CD4-positive, alpha-beta T cell treated with Interleukin-2 at 100 ng/mL for 4 hours (primary cell): ENCODE measurements at places on chromosomes 3 and 15.

- no peak for DNase-seq
These were observed 16.8 kb upstream of the SLC41A3 start for GRCh38 chr3:126100634-126101301.

- DNase-seq = no peak
These were observed 493.3 kb downstream of the FOXP1 start for GRCh38 chr3:71090207-71090606.

GRCh38 chr15:66897416-66897815 is 168.0 kb upstream of the SMAD3 start:
- no peak for DNase-seq

DNA sequence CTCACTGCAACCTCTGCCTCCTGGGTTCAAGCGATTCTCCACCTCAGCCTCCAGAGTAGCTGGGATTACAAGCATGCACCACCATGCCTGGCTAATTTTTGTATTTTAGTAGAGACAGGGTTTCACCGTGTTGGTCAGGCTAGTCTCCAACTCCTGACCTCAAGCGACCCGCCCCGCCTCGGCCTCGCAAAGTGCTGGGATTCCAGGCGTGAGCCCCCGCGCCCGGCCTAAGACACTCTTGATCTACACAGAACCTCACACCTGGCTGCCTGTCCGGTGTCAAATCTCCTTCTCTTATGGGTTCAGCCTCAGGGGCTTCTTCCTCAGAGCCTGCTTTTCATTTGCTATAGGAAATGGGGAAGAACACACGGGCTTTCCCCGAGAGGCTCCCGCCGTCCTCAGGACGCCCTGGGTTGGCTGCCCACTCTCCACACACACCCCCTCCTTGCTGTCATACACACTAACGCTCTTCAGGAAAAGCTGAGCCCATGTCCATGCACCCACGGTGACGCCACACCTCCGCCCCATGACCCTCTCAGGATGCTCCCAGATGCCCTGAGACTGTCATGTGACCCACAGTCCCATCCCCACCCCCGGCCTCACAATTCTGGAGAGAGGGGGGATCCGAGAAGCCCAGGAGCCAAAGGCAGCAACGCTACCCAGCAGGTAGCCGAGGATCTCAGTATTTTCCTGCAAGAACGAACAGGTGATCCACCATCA is 10.4 kb downstream of the TMEM44 start:
- DNase-seq = no peak

GRCh38 chr15:62109982-62110851 is 43.4 kb downstream of the C2CD4A start:
- DNase-seq = no peak

- DNase-seq = no peak
These were observed 61.3 kb downstream of the FOXP1 start for GRCh38 chr3:71521940-71522876.

DNA sequence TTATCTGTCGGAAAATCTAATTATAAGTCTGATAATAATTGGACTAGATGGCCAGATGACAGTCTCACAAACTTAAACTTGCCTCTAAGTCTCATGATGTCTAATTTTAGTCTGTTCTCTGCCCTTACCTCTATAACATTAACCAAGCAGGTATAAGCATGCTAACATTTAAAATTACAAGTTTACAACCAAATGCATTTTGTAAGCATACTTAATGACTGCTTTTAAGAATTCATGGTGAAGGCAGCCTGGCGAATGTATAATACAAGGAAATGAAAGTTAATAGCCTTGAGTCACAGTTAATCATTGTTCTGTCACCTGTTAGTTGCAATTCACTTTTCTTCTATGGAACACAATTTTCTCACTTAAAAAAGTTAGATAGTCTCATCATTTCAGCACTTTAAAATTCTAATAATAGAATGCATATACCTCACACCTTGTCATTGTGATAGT is 16.5 kb downstream of the BCHE start:
- DNase-seq = no peak

DNA sequence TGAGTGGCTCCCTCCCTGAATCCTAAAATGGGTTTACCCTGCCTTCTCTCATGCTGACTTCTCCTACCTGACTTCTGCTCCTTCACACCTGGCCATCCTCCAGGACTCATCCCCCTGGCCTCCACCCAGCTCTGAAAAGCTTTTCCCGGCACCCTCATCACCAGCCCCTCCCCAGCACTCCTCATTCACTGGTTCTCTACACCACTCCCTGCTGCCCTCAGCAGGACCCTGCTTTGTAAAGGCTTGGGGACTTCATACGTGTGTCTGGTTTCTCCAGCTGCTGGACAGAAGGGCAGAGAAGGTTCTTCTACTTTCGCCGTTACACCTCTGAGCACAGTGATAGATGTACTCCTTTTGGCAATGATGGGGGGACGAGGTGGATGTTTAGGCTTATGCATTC is 184.9 kb upstream of the UBE3A start:
- DNase-seq = no peak

- DNase-seq = no peak
These were observed 997.9 kb upstream of the ALCAM start for GRCh38 chr3:104368760-104369159.

DNA sequence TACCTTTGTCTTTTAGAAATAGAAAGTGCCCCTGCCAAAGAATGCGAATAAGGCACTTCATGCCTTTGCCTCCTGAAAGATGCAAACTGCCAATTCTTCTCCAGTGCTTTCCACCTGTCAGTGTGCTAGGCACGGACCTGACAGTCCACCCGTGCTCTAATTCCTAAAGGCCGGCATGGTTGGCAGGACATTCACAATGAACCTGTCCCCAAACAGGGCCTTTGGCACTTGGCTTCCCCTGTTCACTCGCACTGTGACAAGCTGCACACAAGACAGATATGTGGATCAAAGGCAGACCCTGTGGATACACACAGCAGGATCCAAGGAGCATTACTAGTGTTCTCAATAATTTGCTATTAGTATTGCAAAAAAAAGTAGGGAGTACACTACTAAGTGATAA is 505.7 kb upstream of the AGTR1 start:
- no peak for DNase-seq

GRCh38 chr3:39378088-39378487 is 5.1 kb upstream of the SLC25A38 start:
- DNase-seq = peak; percentile 75

DNA sequence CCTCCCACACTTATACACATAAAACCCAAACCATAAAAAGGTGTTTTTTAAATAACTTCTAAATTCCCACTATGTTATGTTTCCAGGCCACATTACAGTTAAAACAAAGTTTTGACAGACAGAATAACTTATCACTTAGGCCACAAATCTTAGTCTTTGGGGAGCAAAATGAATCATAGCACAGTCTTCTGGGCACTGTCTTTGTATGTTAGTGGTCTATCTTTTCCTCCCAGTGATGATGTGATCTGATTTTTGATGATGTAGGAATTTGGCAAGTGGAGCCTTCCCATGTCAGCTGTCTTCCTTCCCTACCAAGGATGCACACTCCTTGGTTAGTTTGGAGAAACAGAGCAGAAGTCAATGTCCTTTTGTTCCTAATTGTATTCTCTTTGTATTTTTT is 67.3 kb downstream of the THSD4 start:
- no peak for DNase-seq

DNA sequence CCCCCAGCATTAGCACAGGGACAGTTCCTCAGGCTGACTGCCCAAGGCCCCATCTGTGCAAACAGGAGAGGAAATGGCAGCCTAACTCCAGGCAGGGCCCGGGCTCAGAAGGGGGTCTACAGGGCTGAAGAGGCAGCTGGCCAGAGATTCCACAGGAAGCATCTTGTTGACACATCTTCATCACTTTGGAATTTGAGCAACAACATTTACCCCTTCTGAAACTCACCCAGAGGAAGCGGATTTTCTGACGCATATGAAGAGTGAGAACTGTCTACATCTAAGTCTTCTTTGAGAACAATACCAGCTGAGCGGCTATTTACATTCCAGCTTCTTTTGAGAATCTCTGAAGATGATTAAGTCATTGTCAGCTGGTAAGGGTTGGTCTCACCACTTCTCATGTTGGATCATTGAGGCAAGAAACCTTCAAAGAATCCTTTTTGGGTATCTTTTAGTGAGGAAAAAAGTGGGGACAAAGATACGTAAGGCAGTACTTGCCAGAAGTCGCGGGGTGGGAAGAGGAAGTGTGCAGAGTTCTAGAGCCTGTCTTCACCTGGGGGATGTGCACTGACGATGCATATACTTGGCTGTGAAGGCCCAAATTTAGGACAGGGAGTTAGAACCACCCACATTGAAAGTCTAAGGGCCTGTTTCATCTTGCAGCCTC is 25.4 kb upstream of the SRP14 start:
- DNase-seq = no peak

DNA sequence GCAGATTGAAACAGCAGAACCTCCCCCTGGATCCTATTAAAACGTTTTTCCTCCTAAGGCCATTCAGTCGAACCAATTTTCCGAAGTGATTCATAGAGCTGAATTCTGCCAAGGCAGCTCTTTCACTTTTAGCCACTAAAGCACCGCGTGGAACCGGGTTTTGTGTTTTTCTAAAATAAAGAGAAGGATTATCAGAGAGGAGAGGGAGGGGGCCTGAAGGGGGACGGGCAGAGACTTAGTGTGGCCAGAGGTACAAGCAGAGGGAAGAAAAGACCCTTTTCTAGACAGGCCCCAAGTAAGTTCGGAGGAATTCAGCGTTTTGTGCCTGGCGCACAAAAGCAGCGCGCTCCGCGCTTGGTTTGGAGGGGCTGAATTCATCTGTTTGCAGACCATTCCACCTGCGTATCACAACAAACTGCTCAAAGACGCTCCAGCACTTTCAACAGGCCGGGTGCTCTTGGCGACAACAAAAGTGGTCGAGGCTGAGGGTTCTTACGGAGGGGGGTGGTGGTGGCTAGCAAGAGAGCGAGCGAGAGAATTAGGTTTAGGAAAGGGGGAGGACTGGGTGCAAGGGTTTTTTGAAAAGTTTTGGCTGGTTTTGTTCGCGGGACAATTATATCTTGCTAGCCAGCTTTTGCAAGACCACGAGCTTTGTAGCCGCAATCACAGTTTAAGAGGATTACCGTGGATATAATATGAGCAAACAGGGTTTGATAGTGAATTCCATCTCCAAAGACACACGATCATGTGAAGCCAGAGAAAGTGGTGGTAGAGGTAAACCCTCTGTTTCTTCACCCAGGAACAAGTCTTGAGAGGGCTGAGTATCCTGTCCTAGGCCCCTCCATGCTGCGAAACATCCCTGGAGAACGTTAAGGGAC is 1.2 kb upstream of the FEZF2 start:
- no peak for DNase-seq

DNA sequence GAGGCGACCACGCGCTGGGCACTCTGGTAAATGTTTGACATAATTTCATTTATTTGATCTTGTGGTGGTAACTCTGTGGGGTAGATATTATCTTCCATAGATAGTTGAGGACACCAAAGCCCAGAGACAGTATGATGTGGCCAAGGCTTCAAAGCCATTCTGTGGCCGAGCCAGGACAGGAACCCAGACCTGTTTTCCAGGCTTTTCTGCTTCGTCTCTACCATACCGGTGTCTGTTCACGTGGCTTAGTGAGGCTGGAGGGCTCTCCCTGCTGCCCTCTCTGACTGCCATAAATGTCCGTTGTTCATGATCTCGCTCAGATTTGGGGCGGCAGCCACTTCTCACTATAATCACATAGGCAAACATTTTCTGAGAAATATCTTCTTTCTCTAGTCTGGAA is 134.7 kb downstream of the PEX5L start:
- DNase-seq = no peak

- DNase-seq = no peak
These were observed 1191.2 kb downstream of the NSUN3 start for GRCh38 chr3:95254061-95254460.

- no peak for DNase-seq
These were observed 19.6 kb downstream of the CEP63 start for GRCh38 chr3:134505485-134505884.

DNA sequence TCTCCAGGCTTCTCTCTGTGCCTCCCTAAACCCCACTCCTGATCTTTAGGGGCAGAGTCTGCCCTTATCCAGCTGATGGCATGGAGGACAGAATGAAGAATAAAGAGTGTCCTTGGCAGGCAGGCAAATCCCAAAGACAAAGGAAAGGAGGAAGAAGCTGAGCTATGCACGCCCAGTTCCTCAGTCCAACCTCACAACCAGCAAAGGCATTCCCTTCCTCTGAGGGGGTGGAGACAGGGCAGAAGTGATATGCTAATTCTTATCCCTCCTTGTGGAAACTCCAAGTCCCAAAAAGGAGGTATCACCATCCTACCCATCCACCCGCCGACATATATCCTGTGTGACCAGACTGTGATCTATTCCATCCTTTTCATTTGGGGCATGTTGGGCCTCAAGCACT is 10.5 kb upstream of the CCDC54 start:
- DNase-seq = no peak

GRCh38 chr3:32136703-32137102 is 30.3 kb downstream of the GPD1L start:
- DNase-seq = no peak

DNA sequence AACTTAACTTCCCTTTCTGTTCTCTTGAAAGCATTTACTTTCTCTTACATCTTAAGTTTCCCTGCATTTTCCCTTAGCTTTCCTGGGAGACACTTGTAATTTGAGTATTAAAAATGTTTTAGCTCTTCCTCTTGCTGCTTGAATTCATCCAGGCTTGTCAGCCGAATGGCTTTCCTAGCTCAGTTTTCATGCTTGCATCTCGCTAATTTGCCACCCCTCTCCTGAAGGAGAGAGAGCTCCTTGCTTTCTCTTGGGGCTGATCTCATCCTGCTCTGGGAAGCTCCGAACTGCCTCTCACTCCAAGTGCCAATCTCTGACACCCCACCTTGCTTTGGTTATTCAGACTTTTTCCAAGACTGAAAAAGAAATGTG is 374.6 kb upstream of the TBL1XR1 start:
- DNase-seq = no peak

- no peak for DNase-seq
These were observed 12.6 kb downstream of the LIMD1 start for GRCh38 chr3:45606991-45607712.

DNA sequence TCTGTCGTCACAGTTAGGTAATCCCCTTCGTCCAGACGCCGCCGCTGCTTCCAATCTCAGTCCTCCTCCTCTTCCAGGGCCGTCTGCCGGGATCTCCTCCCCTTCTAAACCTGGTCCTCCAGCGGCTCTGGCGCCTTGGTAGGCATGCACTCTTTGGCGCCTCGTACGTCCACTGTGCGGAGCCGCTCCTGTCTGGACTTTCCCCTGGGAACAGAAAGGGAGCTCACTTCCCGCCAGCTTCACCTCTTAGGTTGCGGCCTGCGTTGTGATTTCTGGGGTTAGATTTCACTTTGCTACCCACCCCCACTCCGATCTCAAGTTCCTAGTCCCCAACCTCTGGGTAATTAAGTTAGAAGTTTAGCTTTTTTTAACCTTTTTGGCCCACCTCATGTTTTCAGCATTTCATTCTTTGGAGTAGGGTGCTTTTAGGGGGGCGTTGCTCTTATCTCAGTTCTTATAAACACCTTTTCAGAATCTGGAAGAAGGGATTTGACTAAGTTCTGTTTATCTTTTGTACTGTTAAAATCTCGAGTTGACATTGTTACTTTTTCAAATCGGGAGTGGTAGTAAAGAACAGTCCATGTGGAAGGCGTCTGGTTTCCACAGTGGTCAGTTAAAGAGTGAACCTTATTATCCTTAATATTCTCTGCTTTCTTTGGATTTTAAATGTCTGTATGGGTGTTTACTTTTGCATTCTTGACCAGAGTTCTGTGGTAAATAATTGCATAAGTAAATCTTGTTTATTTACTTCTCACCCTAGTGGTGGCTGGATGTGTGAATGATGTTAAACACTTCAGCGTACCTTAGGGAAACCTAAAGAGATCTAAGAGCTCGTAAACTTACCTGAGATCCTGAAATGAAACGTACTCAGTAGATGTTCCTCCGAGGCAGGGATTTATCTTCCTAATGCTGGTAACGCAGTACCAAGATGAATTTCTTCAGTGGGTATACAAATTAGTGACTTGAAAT is 611 bp downstream of the CTDSPL2 start:
- peak; percentile 15 for DNase-seq

GRCh38 chr15:43186003-43186353 is 775 bp downstream of the CCNDBP1 start:
- DNase-seq = no peak
